ENCODE measurements at places on chromosomes 7 and 10. TPM values are rescaled to one million over a fixed set of nuclear protein-coding genes. Genes with fewer than 3 reads are reported as not detected.

The PRPS1L1 gene
- polyA plus RNA-seq = not detected

The PIP gene
- not detected for polyA plus RNA-seq

- DNase-seq = no peak
Observed at GRCh38 chr7:30027740-30028215, 434 bp upstream of the PLEKHA8 start.

The PNLIPRP1 gene
- not detected for polyA plus RNA-seq

The SFTPA1 gene
- polyA plus RNA-seq = not detected

The CNNM1 gene
- 4.3 TPM for polyA plus RNA-seq

The EPHA1 gene
- 8.1 TPM for polyA plus RNA-seq

The PGAM2 gene
- 0.18 TPM for polyA plus RNA-seq

- DNase-seq = peak; percentile 43
Observed at GRCh38 chr10:118459642-118460193, 117.6 kb upstream of the FAM204A start.

GRCh38 chr7:54839575-54840213, 80.7 kb upstream of the SEC61G start:
- DNase-seq = peak; percentile 20
